Mesangial cell (primary cell): ENCODE measurements at places on chromosomes 1 and 21. TPM values are rescaled to one million over a fixed set of nuclear protein-coding genes. Genes with fewer than 3 reads are reported as not detected.

Gene LDLRAD1
- not detected in 2 replicates for total RNA-seq

Gene GNG4
- 0.51 and 1.1 TPM in 2 replicates for total RNA-seq

Gene TCHHL1
- not detected in 2 replicates for total RNA-seq

Gene NUCKS1
- 38.7 and 75.8 TPM in 2 replicates for total RNA-seq

Gene KCNA2
- total RNA-seq = under 0.01 TPM in 1 of 2 replicates, not detected in the other

Gene CFAP107
- not detected in 2 replicates for total RNA-seq

Gene PLXNA2
- total RNA-seq = 2.8 and 5.9 TPM in 2 replicates

Gene DYNLT5
- total RNA-seq = 0.49 and 0.76 TPM in 2 replicates

Gene ASAP3
- 6.8 and 14.5 TPM in 2 replicates for total RNA-seq

Gene RHD
- not detected in 2 replicates for total RNA-seq

Gene CGN
- total RNA-seq = 2.0 and 5.2 TPM in 2 replicates

Gene MYOCOS
- not detected in 2 replicates for total RNA-seq

Gene APP
- total RNA-seq = 229 and 439 TPM in 2 replicates

Gene LMX1A
- not detected in 2 replicates for total RNA-seq

Gene NBPF4
- total RNA-seq = not detected in 2 replicates

Gene S100A16
- total RNA-seq = 433 and 734 TPM in 2 replicates

Gene WNT3A
- total RNA-seq = not detected in 2 replicates

Gene LCE2B
- not detected in 2 replicates for total RNA-seq

Gene PTPN22
- 0.33 and 0.76 TPM in 2 replicates for total RNA-seq

Gene NUP210L
- total RNA-seq = not detected in 2 replicates

Gene FAM177B
- not detected in 2 replicates for total RNA-seq

Gene NR1I3
- total RNA-seq = not detected in 2 replicates
